ENCODE measurements at places on chromosomes 7 and 10. TPM values are rescaled to one million over a fixed set of nuclear protein-coding genes. Genes with fewer than 3 reads are reported as not detected.
A peak's percentile ranks its signal among the peaks of the same experiment; 100 is the strongest.

Gene CHN2
- total RNA-seq: 3.5 TPM

Gene TAS2R41
- 0.73 TPM for total RNA-seq

DNA sequence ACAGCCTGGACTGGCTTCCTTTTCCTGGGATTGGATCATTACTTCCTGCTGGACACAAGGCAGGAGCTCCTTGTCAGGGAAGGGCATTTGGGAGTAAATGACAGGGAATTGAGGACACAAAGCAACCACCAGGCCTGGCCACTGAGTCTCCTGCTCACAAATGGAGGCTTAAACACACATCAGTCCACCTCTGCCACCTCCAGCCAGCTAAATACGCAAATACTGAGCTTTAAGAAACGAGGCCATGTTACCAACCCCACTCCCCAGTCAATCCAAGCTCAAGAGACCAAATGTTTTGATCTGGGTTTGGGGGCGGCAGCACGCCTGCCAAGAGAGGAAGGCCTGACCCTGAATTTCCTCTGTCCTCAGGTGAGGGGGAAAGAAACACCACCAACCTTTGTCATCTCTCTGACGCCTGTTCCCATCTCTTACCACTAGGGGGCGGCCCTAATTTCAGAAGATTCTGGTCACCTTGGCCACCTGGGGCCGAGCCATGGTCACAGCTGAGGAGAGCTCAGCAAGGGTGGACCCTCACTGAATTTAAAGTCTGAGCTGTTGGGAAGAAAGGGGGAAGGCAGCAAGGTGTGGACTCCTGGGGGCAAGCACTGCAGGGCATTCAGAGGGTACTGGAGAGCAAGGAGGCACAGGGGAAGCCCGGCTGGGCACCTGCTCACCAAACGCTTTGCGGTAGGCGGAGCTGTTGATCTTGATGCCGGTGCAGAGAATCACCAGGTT lies 16.5 kb downstream of the AIFM2 start:
- peak; percentile 31 for DNase-seq

- no peak for DNase-seq
These were observed 401.6 kb downstream of the MAGI2 start for GRCh38 chr7:79051915-79052314.

DNA sequence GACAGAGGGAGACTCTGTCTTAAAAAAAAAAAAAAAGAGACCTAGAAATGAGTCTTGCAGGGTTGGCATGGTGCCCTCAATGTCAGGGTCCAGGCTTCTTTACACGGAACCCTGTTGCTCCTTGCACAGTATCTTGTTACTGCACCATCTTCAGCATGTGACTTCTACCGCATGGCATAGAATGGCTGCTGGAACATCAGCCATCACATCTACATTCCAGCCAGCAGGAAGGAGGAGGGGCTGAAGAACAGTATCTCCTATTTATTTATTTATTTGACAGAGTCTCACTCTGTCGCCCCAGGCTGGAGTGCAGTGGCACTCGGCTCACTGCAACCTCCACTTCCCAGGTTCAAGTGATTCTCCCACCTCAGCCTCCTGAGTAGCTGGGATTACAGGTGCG lies 3.7 kb upstream of the ACHE start:
- no peak for DNase-seq

Gene NPFFR1
- 0.03 TPM for total RNA-seq

Gene STEAP4
- not detected for total RNA-seq

Gene SCD
- 1.7 TPM for total RNA-seq

DNA sequence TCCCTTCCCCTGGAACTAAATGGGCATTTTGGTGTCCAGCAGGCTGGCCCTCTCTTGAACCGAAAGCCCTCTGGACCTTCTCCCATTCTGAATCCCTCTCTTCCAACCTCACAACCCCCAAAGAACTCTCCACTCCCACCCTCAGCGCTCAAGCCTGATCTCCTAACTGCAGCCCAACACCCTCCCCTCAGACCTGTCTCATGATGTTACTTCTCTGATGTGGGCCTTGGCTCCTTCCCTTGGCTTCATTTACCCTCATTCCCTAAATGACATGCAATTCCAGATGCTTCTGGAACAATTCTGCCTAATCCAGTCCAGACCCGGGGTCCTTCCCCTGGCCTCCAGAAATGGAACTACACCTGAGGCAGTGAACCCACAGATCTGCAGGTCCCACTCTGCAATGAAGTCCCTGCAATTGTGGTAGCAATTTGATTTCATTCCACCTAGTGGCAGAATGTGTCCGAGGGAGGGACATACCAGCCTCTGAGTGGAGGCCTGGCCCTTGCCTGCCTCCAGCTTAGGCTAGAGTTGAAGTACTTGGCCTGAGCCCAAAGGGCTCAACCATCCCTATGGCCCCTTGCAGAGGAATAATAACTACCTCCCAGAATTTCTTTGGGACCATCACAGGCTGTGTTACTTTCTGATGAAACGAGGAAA lies 4.1 kb upstream of the CEP41 start:
- no peak for DNase-seq

GRCh38 chr10:20289070-20289828 lies 473.0 kb downstream of the PLXDC2 start:
- DNase-seq: no peak

Gene VSTM4
- 0.05 TPM for total RNA-seq

Gene ADGRA1
- total RNA-seq: not detected

Gene OR2AE1
- not detected for total RNA-seq

DNA sequence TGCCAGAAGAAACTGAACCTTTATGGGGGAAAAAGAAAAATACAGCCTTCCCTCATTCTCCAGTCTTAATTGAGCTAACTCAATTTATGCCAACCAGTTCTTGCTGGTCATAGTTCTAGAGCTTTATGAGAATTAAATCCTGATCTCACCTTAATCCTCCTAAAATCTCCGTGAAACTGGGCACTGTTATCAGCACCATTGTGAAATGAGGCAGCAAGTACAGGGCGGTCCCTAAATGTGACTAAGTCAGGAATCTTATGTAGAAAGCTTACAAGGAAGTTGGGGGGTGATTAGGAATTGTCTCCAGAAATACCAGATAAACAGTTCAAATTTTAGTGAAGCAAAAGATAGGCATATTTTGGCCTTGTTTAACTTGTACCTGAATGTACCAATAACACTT lies 10.7 kb upstream of the INSYN2A start:
- no peak for DNase-seq

Gene NDUFB2
- 84.4 TPM for total RNA-seq

DNA sequence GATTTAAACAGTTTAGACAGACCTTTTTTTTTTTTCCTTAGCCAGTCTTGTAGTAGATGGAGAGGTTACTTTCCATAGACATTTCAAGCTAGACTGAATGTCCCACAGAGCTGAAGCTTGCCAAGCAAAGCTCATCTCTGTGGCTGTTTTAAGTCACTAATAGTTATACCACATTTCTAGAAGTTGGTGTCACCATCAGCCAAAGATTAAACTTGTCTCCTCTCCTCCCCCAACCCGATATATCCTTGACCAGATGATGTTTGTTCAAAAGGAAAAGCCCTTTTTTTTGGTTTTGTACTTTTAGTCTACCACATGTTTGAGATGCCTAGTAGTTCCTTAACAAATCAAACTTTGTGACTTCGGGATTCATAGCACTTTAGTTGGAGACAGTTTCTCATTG lies 66.1 kb downstream of the ADD3 start:
- no peak for DNase-seq

- no peak for DNase-seq
These were observed 31.9 kb downstream of the RBM17 start for GRCh38 chr10:6120691-6121090.

Gene PDZD7
- total RNA-seq: 1.7 TPM

Gene AGBL3
- 2.5 TPM for total RNA-seq

GRCh38 chr10:22976534-22976933 lies 48.7 kb downstream of the ARMC3 start:
- no peak for DNase-seq

Data from CD4-positive, alpha-beta T cell (primary cell).